ENCODE measurements at places on chromosomes 5 and 9.

GRCh38 chr5:143229896-143230675 is 173.4 kb downstream of the NR3C1 start:
- no peaks in the 10 kb centered on the region for H3K27me3 ChIP-seq
- no peaks in the 10 kb centered on the region for H3K36me3 ChIP-seq
- peak overlapping the region; percentile 18 for H3K4me3 ChIP-seq

DNA sequence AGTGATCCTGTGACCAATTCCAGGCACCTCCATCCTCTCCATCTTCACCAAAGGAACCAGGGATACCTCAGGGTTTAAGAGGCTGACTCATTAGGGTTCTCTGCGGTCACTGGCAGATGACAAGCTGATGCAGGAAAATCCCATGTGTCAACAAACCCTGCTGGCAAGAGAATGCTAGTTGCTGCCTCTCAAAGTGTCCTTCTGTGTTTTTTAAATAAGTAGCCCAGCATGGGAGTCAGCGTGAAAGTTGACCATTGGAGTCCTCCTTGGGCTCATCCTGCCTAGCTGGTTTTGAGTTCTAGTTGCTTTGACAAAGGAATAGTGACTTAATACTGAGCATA is 200.2 kb downstream of the SLIT3 start:
- peak; percentile 90 for DNase-seq
- no peaks in the 10 kb centered on the region for H3K36me3 ChIP-seq
- no peak overlapping the region for H3K4me3 ChIP-seq
- peaks cover 30% of the 10 kb centered on the region for H3K4me1 ChIP-seq
- no peak overlapping the region for H3K27ac ChIP-seq

DNA sequence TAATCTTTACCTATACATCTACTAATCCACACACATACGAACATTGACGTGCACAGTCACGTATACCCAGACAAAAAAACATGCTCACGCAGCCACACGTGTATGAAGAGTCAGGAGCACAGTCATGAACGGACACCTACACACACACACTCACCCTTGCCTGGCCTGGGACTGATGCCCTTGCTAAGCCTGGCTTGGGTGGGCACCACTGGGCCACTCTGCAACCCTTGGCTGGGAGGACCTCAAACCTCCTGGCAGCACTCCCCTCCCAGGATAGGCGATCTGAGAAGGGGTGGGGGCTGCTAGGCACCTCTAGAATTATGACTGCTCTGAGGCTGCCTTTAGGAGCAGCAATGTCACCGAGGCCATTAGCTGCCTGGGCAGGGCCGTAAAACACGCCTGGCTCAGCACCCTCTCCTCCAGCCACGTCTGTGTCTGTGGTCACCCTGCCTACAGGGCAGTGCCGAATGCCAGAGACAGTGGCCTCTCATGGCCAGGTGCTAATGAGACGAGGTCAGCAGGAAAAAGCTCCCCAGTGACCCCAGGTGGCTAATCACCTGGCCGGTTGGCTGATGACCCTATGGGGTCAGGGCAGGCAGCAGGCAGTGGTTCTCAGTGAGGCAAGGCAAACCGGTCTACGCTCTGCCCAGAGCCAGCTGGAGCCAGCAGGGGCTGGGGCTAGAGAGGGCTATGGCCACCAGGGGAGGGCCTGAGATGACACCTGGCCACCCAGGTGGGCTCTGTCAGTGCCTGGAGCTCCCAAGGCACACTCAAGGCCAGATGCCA is 33.7 kb upstream of the MVB12B start:
- H3K4me1 ChIP-seq: no peaks in the 10 kb centered on the region
- DNase-seq: no peak
- no peaks in the 10 kb centered on the region for H3K36me3 ChIP-seq
- peaks cover 4% of the 10 kb centered on the region for H3K27me3 ChIP-seq
- no peak overlapping the region for H3K27ac ChIP-seq
- no peak overlapping the region for H3K4me3 ChIP-seq

- H3K36me3 ChIP-seq: no peaks in the 10 kb centered on the region
- DNase-seq: no peak
- no peak overlapping the region for H3K27ac ChIP-seq
- no peaks in the 10 kb centered on the region for H3K27me3 ChIP-seq
- peaks cover 20% of the 10 kb centered on the region for H3K4me1 ChIP-seq
These were observed 80.4 kb downstream of the LHFPL2 start for GRCh38 chr5:78568212-78568611.

- H3K4me1 ChIP-seq: peaks cover 21% of the 10 kb centered on the region
- no peaks in the 10 kb centered on the region for H3K36me3 ChIP-seq
- DNase-seq: no peak
These were observed 38.9 kb downstream of the COL5A1 start for GRCh38 chr9:134680393-134681060.

- peak overlapping the region; percentile 93 for H3K27ac ChIP-seq
- peak; percentile 81 for DNase-seq
- peaks cover 63% of the 10 kb centered on the region for H3K4me1 ChIP-seq
- H3K36me3 ChIP-seq: no peaks in the 10 kb centered on the region
These were observed 482.7 kb downstream of the RAB3C start for GRCh38 chr5:59065554-59065953.

- H3K27me3 ChIP-seq: no peaks in the 10 kb centered on the region
- H3K4me1 ChIP-seq: peaks cover 6% of the 10 kb centered on the region
- no peaks in the 10 kb centered on the region for H3K36me3 ChIP-seq
- H3K27ac ChIP-seq: no peak overlapping the region
- peak; percentile 60 for DNase-seq
- no peak overlapping the region for H3K4me3 ChIP-seq
These were observed 741.5 kb upstream of the RGMB start for GRCh38 chr5:98031926-98032325.

- H3K27ac ChIP-seq: no peak overlapping the region
- peak overlapping the region; percentile 42 for H3K4me3 ChIP-seq
- H3K36me3 ChIP-seq: no peaks in the 10 kb centered on the region
- H3K27me3 ChIP-seq: no peaks in the 10 kb centered on the region
These were observed 118.1 kb upstream of the SMIM23 start for GRCh38 chr5:171667341-171668096.

- no peaks in the 10 kb centered on the region for H3K27me3 ChIP-seq
- H3K36me3 ChIP-seq: no peaks in the 10 kb centered on the region
- peak; percentile 5 for DNase-seq
- H3K4me3 ChIP-seq: no peak overlapping the region
- no peak overlapping the region for H3K27ac ChIP-seq
These were observed 314.4 kb upstream of the EFNA5 start for GRCh38 chr5:107985144-107985543.

GRCh38 chr5:171295299-171295698 is 13.7 kb upstream of the TLX3 start:
- DNase-seq: no peak
- no peaks in the 10 kb centered on the region for H3K36me3 ChIP-seq
- no peaks in the 10 kb centered on the region for H3K27me3 ChIP-seq
- no peak overlapping the region for H3K4me3 ChIP-seq

GRCh38 chr9:127175764-127176163 is 53.3 kb upstream of the ANGPTL2 start:
- no peak overlapping the region for H3K27ac ChIP-seq
- no peaks in the 10 kb centered on the region for H3K4me1 ChIP-seq
- H3K4me3 ChIP-seq: no peak overlapping the region
- H3K27me3 ChIP-seq: no peaks in the 10 kb centered on the region

GRCh38 chr5:21164425-21164824 is 1176.4 kb upstream of the CDH18 start:
- DNase-seq: no peak
- no peaks in the 10 kb centered on the region for H3K36me3 ChIP-seq
- no peak overlapping the region for H3K4me3 ChIP-seq
- H3K27ac ChIP-seq: no peak overlapping the region
- H3K27me3 ChIP-seq: no peaks in the 10 kb centered on the region
- no peaks in the 10 kb centered on the region for H3K4me1 ChIP-seq

- no peaks in the 10 kb centered on the region for H3K27me3 ChIP-seq
- 0 out of 2 replicates have a peak, but pooled peaks cover 5% of the 10 kb centered on the region for H3K4me1 ChIP-seq
- DNase-seq: peak; percentile 57
- no peak overlapping the region for H3K4me3 ChIP-seq
- H3K36me3 ChIP-seq: no peaks in the 10 kb centered on the region
These were observed 30.3 kb downstream of the TYRP1 start for GRCh38 chr9:12723409-12724028.

GRCh38 chr5:126460977-126461376 is 37.8 kb downstream of the GRAMD2B start:
- peaks cover 1% of the 10 kb centered on the region for H3K4me1 ChIP-seq
- H3K27me3 ChIP-seq: no peaks in the 10 kb centered on the region
- no peak overlapping the region for H3K4me3 ChIP-seq

DNA sequence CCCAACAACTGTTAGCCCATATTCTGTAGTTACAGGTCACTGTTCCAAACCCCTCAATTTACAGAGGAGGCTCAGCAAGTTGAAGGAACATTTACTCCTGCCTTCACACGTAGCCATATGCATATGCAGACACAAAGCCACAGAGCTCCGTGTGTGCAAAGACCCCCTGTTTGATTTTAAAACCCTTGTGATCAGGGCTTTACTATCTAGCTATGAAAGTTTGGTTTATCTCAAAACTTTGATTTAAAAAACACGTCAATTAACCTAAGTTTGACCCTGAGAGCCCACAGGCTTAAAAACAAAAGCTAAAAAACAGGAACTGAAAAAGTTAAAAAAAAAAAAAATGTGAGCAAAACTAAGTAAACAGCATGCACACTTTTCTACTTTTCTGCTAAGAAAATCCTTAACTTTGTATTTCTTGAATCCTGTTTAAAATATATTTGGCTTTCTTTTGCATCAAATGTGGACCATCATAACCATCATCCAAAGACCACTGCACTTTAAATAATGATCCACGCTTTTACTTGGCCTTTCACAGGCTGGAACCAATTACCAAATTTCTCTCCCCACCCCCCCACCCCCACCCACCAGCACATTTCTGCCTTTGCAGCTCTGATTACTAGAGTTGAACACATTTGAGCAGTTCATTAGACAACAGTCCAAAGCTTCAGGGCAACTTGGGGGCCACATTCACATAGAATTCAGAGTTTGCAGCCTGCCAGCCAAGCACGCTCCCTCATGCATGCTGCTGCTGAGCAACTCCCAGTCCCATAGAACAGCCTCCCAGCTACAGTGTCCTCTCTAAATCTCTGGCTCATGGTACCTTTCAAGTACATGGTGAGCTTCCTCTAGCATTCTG is 128.8 kb upstream of the MAP3K1 start:
- H3K4me3 ChIP-seq: no peak overlapping the region
- no peaks in the 10 kb centered on the region for H3K36me3 ChIP-seq
- H3K4me1 ChIP-seq: no peaks in the 10 kb centered on the region
- DNase-seq: no peak

- no peaks in the 10 kb centered on the region for H3K27me3 ChIP-seq
- H3K27ac ChIP-seq: no peak overlapping the region
- no peaks in the 10 kb centered on the region for H3K36me3 ChIP-seq
- no peak for DNase-seq
- H3K4me3 ChIP-seq: no peak overlapping the region
- H3K4me1 ChIP-seq: no peaks in the 10 kb centered on the region
These were observed 291.1 kb upstream of the TUT7 start for GRCh38 chr9:86645303-86645702.

GRCh38 chr9:116060631-116061030 is 93.0 kb upstream of the PAPPA start:
- H3K36me3 ChIP-seq: no peaks in the 10 kb centered on the region
- DNase-seq: no peak
- H3K27me3 ChIP-seq: no peaks in the 10 kb centered on the region
- H3K4me1 ChIP-seq: peaks cover 5% of the 10 kb centered on the region
- H3K4me3 ChIP-seq: no peak overlapping the region

DNA sequence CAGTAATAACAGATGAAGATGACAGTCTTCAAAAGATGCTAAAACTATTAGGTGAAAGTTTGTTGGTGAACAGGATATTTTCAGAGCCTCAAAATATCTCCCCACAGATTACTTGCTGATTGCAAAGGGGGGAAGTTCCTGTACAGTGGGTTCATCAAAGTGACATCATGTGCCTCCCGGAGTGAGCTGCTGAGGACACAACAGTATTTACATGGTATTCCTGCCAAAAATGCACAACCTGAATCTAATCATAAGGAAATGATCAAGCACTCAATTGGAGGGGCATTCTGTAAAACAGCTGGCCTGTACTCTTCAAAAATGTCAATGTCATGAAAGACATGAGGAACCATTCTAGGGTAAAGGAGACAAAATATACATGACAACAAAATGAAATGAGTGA is 18.9 kb upstream of the GLIS3 start:
- no peaks in the 10 kb centered on the region for H3K36me3 ChIP-seq
- peaks cover 26% of the 10 kb centered on the region for H3K4me1 ChIP-seq
- H3K27ac ChIP-seq: no peak overlapping the region
- H3K4me3 ChIP-seq: no peak overlapping the region

GRCh38 chr5:64947031-64947430 is 178.3 kb downstream of the CWC27 start:
- H3K4me3 ChIP-seq: no peak overlapping the region
- no peaks in the 10 kb centered on the region for H3K36me3 ChIP-seq
- no peak overlapping the region for H3K27ac ChIP-seq
- H3K4me1 ChIP-seq: no peaks in the 10 kb centered on the region

DNA sequence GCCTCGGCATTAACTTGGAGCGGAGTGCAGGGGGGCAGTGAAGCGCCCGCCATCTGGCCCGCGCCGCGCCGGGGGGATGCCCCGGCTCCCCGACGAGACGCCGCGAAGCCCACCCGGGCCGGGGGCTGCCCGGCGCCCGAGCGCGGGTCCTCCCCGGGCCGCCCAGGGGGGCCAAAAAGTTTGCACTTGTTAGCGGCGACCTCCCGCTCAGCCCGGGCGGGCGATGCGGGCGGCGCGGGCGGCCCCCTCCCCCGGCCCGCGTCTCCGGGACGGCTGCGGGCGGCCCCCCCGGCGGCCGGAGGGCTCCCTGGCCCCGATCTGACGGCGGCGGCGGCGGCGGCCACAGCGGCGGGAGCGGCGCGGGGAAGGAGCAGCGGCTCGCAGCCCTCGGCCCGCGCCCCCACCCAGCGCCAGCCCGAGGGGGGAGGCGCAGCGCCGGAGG is at the start of gene NTNG2:
NTNG2 (plus strand) TSS at position 316 of the 442 bp plus-strand sequence. CDS start 4,774 bp downstream, outside the sequence.
- no peak for DNase-seq
- H3K27ac ChIP-seq: no peak within 1 kb of the TSS
- H3K27me3 ChIP-seq: peaks cover 58% of the 10 kb centered on the region
- H3K4me3 ChIP-seq: peak within 1 kb of the TSS; percentile 83

- H3K36me3 ChIP-seq: no peaks in the 10 kb centered on the region
- DNase-seq: no peak
- no peaks in the 10 kb centered on the region for H3K27me3 ChIP-seq
- peaks cover 44% of the 10 kb centered on the region for H3K4me1 ChIP-seq
- peak overlapping the region; percentile 88 for H3K27ac ChIP-seq
- H3K4me3 ChIP-seq: no peak overlapping the region
These were observed 104.2 kb upstream of the ELL2 start for GRCh38 chr5:96065685-96066385.

DNA sequence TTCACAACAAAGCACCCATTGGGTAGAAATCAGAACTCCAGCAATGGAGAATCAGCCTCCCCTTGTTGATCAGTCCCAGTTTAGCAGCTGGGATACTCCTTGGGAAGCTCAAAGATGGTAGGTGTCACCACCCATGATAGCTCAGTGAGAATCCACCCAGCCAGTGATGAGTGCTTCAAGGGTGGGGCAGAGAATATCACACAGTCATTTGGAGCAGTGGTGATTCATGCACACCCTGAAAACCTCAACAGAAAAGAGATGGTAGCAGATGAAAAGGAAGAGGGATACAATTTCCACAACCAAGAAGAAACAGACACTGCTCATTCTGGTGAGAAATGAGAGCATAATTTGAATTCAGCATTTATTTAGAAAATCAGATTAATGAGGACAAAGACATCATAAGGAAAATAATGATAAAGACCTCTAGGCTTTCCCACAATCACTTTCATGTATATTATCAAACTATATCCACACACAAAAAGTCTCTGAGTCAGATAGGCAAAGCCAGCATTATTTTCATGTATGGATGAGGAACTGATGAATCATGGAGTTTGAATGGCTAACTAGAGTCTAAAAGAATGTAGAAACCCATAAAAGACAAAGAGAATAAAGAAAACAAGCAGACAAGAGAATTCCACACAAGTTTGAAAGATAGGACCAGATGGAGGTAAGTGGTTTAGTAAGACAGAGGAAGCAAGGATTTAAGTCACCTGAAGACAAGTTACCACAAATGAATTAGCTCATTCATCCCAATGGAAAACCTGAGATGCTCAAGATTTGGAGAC is 82.9 kb downstream of the FEM1C start:
- peak overlapping the region; percentile 20 for H3K4me3 ChIP-seq
- DNase-seq: peak; percentile 93
- H3K27me3 ChIP-seq: no peaks in the 10 kb centered on the region
- peaks cover 50% of the 10 kb centered on the region for H3K4me1 ChIP-seq

Measured in GM23248 (cell line).